Mononuclear cell (primary cell): ENCODE measurements at places on chromosomes 11 and 22. TPM values are rescaled to one million over a fixed set of nuclear protein-coding genes. Genes with fewer than 3 reads are reported as not detected.

Gene GRM5
- total RNA-seq = not detected

Gene ZC3H12C
- 2.2 TPM for total RNA-seq

Gene CHRM1
- not detected for total RNA-seq

Gene FIBP
- total RNA-seq = 40.3 TPM

Gene APOBEC3B
- total RNA-seq = 0.31 TPM

Gene POU2F3
- not detected for total RNA-seq

Gene SPA17
- 1.7 TPM for total RNA-seq

Gene TPBGL
- total RNA-seq = 0.10 TPM

Gene ANGPTL5
- total RNA-seq = 0.10 TPM

Gene MYO7A
- total RNA-seq = 1.5 TPM

Gene ADM
- total RNA-seq = 93.5 TPM

Gene DRD2
- total RNA-seq = 0.10 TPM

Gene OR8A1
- total RNA-seq = not detected

Gene WNT11
- 0.94 TPM for total RNA-seq

Gene ATM
- total RNA-seq = 435 TPM

Gene GCAT
- 1.7 TPM for total RNA-seq

Gene ST14
- total RNA-seq = 11.4 TPM

Gene PDE2A
- total RNA-seq = 3.7 TPM

Gene ISX
- not detected for total RNA-seq

Gene CARD10
- not detected for total RNA-seq
